ENCODE measurements at places on chromosomes 3 and 15.

GRCh38 chr15:66411190-66411589, 24.5 kb downstream of the MAP2K1 start:
- no peak for DNase-seq

GRCh38 chr3:24318677-24319287, 175.9 kb downstream of the THRB start:
- no peak for DNase-seq

- DNase-seq, result no peak
Measured at GRCh38 chr15:69067296-69067695, 52.8 kb downstream of the NOX5 start.

- no peak for DNase-seq
Measured at GRCh38 chr3:149583921-149584635, 73.7 kb downstream of the WWTR1 start.

DNA sequence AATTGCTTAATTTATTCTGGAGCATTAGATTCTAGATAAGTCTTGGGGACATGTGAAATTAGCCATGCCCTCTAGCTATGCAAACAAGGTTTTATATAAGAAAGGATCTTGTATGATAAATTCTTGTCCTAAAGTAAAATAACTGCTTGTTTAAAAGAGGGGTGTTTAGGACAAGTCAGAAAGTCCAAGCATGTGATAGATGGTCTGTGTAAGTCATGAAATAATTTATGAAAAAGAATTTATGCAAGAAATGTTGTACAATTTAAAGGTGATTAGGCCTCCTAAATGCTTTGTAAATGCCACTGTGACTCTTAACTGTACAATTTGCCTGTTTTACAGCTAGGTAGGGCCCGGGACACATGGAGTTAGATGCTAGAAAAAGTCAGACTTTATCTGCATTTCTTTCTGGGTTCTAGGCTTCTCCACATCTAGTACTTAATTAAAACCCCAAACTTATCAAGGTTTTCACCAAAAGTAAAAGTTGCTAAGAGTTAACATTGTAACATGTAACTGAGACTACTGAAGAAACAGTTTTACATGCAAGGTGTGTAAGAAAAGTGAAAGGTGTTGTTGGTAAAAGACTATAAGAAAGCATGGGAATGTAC, 13.2 kb downstream of the LINS1 start:
- no peak for DNase-seq

DNA sequence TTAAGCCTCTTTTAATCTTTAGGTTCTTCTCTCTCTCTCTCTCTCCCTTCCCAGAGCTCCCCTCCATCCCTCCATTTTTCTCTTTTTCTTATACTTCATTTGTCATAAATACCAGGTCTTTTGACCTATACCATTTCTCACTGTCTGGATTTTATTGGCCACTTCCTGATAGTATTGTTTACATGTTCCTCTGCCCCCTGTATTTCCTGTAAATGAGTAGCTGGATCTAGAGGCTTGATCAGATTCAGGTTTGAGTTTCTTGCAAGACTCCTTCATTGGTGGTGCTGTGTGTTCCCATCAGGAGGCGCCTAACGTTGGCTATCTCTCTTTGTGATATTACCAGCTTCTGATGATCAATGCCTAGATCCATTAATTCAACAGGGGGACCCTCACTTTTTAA, 42.2 kb downstream of the DAPK2 start:
- no peak for DNase-seq

GRCh38 chr15:83178869-83179325, 28.7 kb downstream of the HDGFL3 start:
- no peak for DNase-seq

Data from effector memory CD8-positive, alpha-beta T cell (primary cell).